ENCODE measurements at places on chromosomes 16 and 17.

DNA sequence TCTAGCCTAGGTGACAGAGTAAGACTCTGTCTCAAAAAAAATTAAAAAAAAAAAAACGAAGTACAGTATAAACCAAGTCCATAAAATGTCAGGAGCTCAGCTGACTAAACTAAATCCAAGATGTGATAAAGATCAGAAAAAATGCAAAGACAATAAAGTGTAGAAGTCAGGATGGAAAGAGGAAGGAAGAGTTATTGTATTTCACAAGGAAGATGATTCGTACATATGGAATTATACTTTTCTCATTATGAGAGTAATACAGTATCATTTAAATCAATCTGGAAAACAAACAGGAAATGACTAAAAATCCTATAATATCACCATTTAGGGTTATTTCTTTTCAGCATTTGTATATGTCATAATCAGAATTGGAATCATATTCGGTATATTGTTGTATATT, 11.4 kb upstream of the APOH start:
- H3K4me1 ChIP-seq: peaks cover 1% of the 10 kb centered on the region
- peaks cover 3% of the 10 kb centered on the region for H3K27me3 ChIP-seq
- no peaks in the 10 kb centered on the region for H3K36me3 ChIP-seq
- no peak overlapping the region for H3K4me3 ChIP-seq
- no peak overlapping the region for H3K27ac ChIP-seq

- H3K36me3 ChIP-seq: no peaks in the 10 kb centered on the region
- no peak for DNase-seq
- H3K27me3 ChIP-seq: no peaks in the 10 kb centered on the region
- no peaks in the 10 kb centered on the region for H3K4me1 ChIP-seq
- H3K27ac ChIP-seq: no peak overlapping the region
Measured at GRCh38 chr17:74257311-74257710, 16.7 kb upstream of the DNAI2 start.

- H3K36me3 ChIP-seq: no peaks in the 10 kb centered on the region
- peak; percentile 64 for DNase-seq
- H3K4me3 ChIP-seq: no peak overlapping the region
Measured at GRCh38 chr16:85310868-85311585, 198.8 kb upstream of the CIBAR2 start.

GRCh38 chr17:76612977-76613851, 27.6 kb upstream of the ST6GALNAC2 start:
- no peak for DNase-seq
- H3K4me1 ChIP-seq: peaks cover 11% of the 10 kb centered on the region
- no peaks in the 10 kb centered on the region for H3K36me3 ChIP-seq
- no peak overlapping the region for H3K4me3 ChIP-seq
- H3K27ac ChIP-seq: no peak overlapping the region

DNA sequence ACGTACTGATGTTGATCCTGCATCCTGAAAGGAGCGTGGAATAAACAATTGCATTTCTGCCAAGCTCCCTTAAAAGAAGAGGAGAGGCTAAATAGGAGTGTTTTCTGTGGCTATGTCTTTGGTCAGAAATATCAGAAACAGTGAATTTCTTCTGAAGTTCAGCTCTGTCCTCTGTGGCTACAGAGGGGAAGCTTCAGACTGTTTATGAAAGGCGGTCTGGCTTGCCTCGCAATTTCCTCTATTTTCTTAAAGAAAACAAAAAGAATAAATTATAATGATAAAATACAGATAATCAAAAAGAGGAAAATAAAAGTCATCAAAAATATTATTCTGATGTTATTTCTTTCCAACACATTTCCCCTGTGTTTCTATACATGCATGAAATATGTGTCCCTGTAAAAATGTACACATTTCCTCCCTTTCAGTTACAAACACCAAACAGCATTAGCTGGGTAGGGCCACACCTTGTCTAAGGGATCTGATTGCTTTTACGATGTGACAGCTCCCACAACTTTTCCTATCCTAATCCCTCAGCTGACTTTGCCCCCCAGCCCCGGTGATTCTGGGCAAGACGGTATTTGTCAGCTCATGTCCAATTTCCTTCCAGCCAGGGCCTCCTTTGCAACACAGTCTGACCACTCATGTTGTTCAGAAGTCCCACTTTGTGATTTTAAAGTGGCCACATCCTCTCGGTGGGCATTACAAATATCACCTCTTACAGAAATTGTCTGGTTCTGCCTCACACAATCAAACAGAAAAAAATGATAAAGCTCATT, 439.0 kb downstream of the HS3ST3B1 start:
- no peaks in the 10 kb centered on the region for H3K36me3 ChIP-seq
- no peak overlapping the region for H3K27ac ChIP-seq
- no peak overlapping the region for H3K4me3 ChIP-seq
- H3K27me3 ChIP-seq: no peaks in the 10 kb centered on the region
- DNase-seq: no peak

All from natural killer cell (primary cell).